ENCODE measurements at places on chromosomes 3 and 15. TPM values are rescaled to one million over a fixed set of nuclear protein-coding genes. Genes with fewer than 3 reads are reported as not detected.

TNNC1 gene
- total RNA-seq, result not detected

SEMA5B gene
- total RNA-seq, result 9.8 TPM

CGNL1 gene
- 5.3 TPM for total RNA-seq

DLEC1 gene
- total RNA-seq, result 0.78 TPM

PLA2G4E gene
- not detected for total RNA-seq

ESYT3 gene
- 0.31 TPM for total RNA-seq

IL12A gene
- total RNA-seq, result 0.47 TPM

MUC20 gene
- total RNA-seq, result 1.9 TPM

PIGZ gene
- total RNA-seq, result 5.0 TPM

CIP2A gene
- 23.7 TPM for total RNA-seq

LRRC58 gene
- total RNA-seq, result 32.6 TPM

ENTPD3 gene
- 1.6 TPM for total RNA-seq

SAMD7 gene
- not detected for total RNA-seq

PRSS50 gene
- 0.31 TPM for total RNA-seq

PRR20G gene
- not detected for total RNA-seq

SEMA3B gene
- 2.3 TPM for total RNA-seq

RBP2 gene
- total RNA-seq, result not detected

UBR1 gene
- total RNA-seq, result 68.3 TPM

CCR2 gene
- total RNA-seq, result 0.31 TPM

CD96 gene
- total RNA-seq, result not detected

MAP6D1 gene
- total RNA-seq, result 4.5 TPM

GOLGA8T gene
- 0.16 TPM for total RNA-seq

GXYLT2 gene
- total RNA-seq, result 4.7 TPM

PAQR5 gene
- total RNA-seq, result 1.1 TPM

CLDN18 gene
- not detected for total RNA-seq

BSN gene
- 7.3 TPM for total RNA-seq

MAGEL2 gene
- 1.7 TPM for total RNA-seq

NOX5 gene
- total RNA-seq, result under 0.01 TPM

BFSP2 gene
- 1.1 TPM for total RNA-seq

ADAMTS9 gene
- 17.3 TPM for total RNA-seq

AADACL2 gene
- total RNA-seq, result not detected

TGM4 gene
- not detected for total RNA-seq

NMNAT3 gene
- total RNA-seq, result 2.3 TPM

TLR9 gene
- under 0.01 TPM for total RNA-seq

ADAMTSL3 gene
- 20.6 TPM for total RNA-seq

SEMA6D gene
- 49.8 TPM for total RNA-seq

DUOX1 gene
- total RNA-seq, result not detected

RNU6-1 gene
- total RNA-seq, result not detected

KCNMB2 gene
- total RNA-seq, result 15.4 TPM

ADAM10 gene
- total RNA-seq, result 127 TPM

HIGD2B gene
- 0.47 TPM for total RNA-seq

NUP210 gene
- 7.5 TPM for total RNA-seq

FAM81A gene
- 93.1 TPM for total RNA-seq

ADAMTS7 gene
- total RNA-seq, result 5.9 TPM

CPN2 gene
- not detected for total RNA-seq
